ENCODE measurements at places on chromosomes 6 and 20.

DNA sequence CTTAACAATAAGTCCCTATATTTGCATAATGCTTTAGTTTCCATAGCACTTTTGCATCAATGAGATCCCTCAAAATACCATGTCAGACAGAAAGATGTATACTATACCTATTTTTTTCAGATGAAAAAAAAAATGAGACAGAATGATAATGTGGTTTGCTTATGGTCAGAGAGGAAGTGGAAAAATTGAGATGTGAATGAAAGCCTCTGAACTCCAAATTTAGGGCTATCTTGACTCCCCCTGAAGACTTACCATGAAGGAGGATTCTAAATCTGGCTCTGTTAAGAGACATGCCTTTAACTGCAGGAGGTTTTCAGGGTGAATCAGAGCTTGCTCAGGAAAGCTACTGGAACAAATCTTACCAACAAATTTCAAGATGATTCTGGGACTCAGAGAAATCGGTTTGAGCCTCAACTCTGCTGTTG, 176.2 kb downstream of the ISM1 start:
- no peak for DNase-seq

DNA sequence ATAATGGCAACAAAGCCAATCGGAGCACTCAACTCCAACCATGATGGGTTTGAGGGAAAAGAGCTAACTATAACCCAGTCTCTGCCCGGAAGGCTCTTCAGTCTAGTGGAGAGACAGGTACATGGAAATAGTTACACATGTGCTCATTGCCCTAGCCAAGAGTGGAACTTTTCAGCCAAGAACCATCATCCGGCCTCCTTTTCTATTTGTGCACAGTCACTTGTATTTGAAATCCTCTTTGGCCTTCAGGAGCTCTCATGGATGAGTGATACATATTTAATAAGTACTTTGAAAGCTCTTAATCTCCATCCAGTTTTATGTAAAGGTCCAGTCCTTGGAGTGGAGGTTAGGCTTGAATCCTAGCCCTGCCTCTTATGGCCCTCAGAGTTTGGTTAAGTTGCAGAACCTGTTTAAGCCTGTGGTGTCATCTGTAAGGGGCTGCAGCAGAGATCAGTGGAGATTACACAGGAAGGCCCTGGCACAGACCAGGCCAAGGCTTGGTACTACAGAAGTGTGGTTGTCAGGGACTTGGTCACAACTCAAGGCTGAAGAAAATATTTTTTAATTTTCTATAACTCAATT, 72.3 kb upstream of the SMLR1 start:
- no peak for DNase-seq

GRCh38 chr6:108993876-108994275, 100.8 kb downstream of the SESN1 start:
- DNase-seq = no peak

- no peak for DNase-seq
Measured at GRCh38 chr20:47352332-47353238, 3.9 kb downstream of the ZMYND8 start.

GRCh38 chr6:73476723-73477122, 15.2 kb downstream of the MTO1 start:
- DNase-seq = no peak

DNA sequence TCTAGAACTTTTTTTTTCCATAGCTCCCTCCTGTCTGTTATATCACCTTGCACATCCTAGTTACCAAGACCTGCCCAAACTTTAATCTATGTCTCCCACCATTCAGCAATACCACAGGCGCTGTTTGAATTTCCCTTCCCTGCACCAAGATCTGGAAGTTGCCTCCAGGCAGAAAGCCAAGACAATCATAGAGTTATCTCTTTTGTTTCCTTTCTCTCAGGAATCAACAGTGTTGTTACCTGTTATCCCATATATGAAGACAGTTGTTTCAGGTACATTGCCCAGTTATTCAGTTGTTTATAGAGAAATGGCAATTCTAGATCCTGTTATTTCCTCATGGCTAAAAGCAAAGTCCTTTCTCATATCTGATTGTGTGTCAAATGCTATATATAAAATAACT, 63.2 kb downstream of the PDSS2 start:
- DNase-seq = no peak

- no peak for DNase-seq
Measured at GRCh38 chr6:56806368-56806767, 148.5 kb upstream of the BEND6 start.

- no peak for DNase-seq
Measured at GRCh38 chr6:47353871-47354270, 44.2 kb upstream of the TNFRSF21 start.

- no peak for DNase-seq
Measured at GRCh38 chr6:136738692-136739057, 53.6 kb downstream of the MAP3K5 start.

DNA sequence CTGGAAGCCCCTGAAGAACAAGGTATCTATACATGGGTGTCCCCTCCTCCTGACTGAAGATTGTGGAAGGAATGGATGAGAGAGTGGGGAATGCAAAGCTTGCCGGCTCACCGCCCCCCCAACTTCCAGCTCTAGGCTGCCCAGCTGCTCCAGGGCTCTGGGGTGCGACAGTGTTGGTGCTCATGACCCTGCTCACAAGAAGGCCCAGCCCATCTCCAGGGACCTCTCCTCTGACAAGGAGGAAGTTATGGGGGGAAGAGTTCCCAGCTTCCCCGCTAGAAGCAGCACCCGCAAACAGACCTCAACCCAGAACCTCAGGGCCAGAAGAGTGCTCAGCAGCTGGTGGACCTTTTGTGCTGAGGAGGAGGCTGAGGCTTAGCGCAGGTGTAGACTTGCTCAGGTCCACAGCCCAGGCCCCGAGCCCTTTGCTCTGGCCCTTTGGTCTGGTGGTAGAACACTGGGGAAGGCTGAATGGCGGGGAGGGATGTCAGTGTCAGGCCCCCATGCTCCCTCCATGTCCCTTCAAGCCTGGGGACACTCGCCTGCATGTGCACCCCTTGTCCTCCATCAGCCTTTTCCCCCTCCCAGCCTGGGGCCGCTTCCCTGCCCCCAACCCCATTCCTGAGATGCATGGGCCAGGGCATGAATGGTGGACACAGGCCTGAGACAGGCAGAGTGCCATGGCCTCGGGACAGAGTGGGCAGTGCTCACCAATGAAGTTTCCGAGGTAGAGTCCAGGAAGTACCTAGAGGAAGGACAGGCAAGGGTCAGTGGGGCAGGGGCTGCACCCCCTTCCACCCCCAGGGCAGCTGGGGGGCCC, 1.3 kb downstream of the DUSP15 start:
- DNase-seq = no peak

- DNase-seq = no peak
Measured at GRCh38 chr6:169161572-169162167, 92.0 kb downstream of the THBS2 start.

DNA sequence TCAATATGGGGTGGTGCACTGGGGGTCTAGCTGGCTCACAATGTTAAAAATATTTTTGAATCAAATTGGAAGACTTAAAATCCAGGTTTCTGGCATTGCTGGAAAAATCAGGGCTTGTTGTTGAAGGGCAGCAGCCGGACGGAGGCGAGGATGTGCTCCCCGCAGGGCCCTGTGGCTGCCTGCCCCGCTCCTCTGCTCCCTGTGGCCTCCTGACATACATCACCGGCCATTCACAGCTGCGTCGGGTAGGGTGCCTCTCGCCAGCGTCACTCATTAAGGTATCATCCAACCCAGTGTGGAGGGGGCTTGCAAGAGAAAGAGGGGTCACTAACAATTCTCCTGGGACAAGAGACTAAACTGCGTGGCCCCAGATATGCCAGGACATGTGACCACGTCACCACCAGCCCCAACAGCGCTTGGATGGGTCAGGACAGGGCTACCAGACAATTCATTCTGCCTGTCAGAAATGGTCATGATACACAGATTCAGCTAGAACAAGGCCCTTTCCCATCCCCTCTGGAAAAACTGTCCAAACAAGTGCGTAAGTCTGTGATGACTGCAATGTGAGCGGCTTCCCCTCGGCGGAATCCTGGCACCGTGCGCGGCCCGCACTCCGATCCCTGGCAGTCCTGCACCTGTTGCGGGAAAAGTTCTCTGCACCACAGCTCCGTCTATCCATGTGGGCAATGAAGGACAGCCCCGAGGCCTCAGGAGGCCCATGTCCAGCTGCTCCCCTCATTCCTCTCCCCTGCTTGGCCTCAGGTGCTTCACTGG, 12.0 kb downstream of the GATA5 start:
- DNase-seq = no peak

DNA sequence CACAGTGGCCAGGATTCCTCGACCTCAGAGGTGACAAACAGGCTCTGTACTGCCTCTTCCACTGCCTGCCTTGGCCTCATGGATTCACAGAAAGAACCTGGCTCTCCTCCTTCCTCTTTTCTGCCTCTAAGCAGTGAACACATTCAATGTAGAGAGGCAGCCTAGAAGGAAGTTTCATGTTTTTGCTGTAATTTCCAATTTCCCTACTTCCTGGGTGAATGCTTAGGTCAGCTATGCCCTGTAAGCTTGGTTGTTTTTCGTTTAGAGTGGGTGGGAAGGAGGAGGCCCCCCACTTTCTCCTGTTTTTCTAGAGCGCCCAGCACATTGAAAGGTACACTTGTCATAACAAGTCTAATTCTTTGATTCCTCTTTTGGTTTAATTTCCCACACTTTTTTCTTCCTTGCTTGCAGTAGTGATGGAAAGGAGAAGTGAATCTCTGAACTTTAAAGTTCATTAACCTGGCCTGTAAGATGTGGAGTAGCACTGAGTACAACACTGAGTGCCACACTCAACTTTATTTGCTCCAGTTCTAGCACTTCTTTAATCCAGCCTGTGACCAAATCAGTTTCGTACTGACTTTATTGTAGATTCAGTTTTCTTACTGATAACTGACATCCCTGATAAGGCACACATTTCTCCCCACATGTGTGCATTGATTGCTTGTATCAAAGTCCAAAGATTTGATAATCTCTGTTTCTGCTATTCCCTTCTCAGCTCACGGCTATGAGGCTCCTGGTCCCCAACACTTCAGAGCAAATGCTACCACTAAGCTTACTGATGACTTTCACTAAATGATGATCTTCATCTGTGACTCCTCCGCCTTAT, 100.0 kb upstream of the MAN1A1 start:
- no peak for DNase-seq

- DNase-seq = no peak
Measured at GRCh38 chr6:90169374-90169773, 127.3 kb downstream of the BACH2 start.
